ENCODE measurements at places on chromosomes 1 and 21. TPM values are rescaled to one million over a fixed set of nuclear protein-coding genes. Genes with fewer than 3 reads are reported as not detected.

LCE5A gene
- polyA plus RNA-seq: not detected

ATP5IF1 gene
- 303 TPM for polyA plus RNA-seq

B3GALT5 gene
- 0.35 TPM for polyA plus RNA-seq

S100A14 gene
- polyA plus RNA-seq: not detected

ANKRD35 gene
- polyA plus RNA-seq: 0.05 TPM

TSTD1 gene
- polyA plus RNA-seq: 93.9 TPM

DIO1 gene
- not detected for polyA plus RNA-seq

RUNX3 gene
- polyA plus RNA-seq: not detected

CHIA gene
- not detected for polyA plus RNA-seq

TAF5L gene
- polyA plus RNA-seq: 19.1 TPM

GJA8 gene
- not detected for polyA plus RNA-seq

PAQR7 gene
- 7.0 TPM for polyA plus RNA-seq

OR10Z1 gene
- not detected for polyA plus RNA-seq

MAP1LC3C gene
- 0.20 TPM for polyA plus RNA-seq

TTC13 gene
- polyA plus RNA-seq: 8.4 TPM

HRNR gene
- not detected for polyA plus RNA-seq

CCDC181 gene
- 1.2 TPM for polyA plus RNA-seq

FCMR gene
- 0.05 TPM for polyA plus RNA-seq

CFAP57 gene
- polyA plus RNA-seq: 0.36 TPM

SPATA45 gene
- 0.24 TPM for polyA plus RNA-seq

KIF2C gene
- 22.2 TPM for polyA plus RNA-seq

S100A10 gene
- 141 TPM for polyA plus RNA-seq

UBE2Q1 gene
- polyA plus RNA-seq: 12.5 TPM

SERINC2 gene
- 15.5 TPM for polyA plus RNA-seq

OPRD1 gene
- 0.07 TPM for polyA plus RNA-seq

DYNLT4 gene
- polyA plus RNA-seq: 0.37 TPM

TFF2 gene
- not detected for polyA plus RNA-seq

DMBX1 gene
- polyA plus RNA-seq: not detected

CLDN14 gene
- not detected for polyA plus RNA-seq

SUSD4 gene
- 0.31 TPM for polyA plus RNA-seq

Measured in SK-N-SH (cell line).